ENCODE measurements at places on chromosomes 6 and 20.

- no peak for DNase-seq
Measured at GRCh38 chr20:11072982-11073381, 399.2 kb upstream of the JAG1 start.

DNA sequence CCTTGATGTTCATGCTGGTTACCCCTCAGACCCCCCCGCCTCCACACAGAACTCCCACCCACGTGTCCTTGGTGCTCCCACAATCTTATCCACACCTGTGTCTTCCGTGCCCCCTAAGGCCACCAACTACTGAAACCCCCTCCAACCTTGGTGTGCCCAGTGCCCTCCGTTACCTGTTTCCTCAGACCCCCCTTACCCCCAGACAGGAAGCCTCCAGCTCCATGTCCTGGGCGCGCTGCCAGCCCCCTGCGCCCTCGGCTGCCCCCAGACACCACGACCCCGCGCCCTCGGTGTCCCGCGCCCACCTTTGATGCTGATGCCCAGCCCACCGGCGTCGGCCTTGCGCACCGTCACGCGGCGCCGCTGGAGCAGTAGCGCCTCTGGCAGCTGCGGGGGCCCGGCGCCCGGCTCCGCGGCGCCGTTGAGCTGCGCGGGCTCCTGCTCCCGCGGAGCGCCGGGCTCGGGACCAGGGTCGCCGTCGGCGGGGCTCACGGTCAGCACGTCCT, 504 bp downstream of the SNTA1 start:
- no peak for DNase-seq

GRCh38 chr6:38489951-38490350, 149.8 kb downstream of the BTBD9 start:
- DNase-seq = no peak

- DNase-seq = no peak
Measured at GRCh38 chr20:40959325-40960092, 69.1 kb upstream of the TOP1 start.

GRCh38 chr20:48669946-48670605, 157.7 kb downstream of the PREX1 start:
- DNase-seq = no peak

All from NCI-H510A treated with DMSO at 0.1 percent for 48 hours (cell line).